Activated CD4-positive, alpha-beta T cell treated with anti-CD3 and anti-CD28 coated beads for 24 hours (primary cell): ENCODE measurements at places on chromosomes 1 and 21.

DNA sequence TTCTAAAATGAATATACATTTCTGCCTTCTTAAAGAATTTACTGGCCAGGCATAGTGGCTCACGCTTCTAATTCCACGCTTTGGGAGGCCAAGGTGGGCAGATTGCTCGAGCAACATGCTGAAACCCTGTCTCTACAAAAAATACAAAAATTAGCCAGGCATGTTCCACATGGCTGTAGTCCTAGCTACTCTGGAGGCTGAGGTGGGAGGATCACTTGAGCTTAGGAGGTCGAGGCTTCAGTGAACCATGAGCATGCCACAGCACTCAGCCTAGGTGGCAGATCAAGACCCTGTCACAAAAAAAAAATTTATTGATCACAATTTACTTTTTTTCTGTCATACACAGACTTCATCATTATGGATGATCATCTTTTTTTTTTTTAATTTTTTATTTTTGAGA is 11.5 kb downstream of the CDC14A start:
- DNase-seq: no peak

DNA sequence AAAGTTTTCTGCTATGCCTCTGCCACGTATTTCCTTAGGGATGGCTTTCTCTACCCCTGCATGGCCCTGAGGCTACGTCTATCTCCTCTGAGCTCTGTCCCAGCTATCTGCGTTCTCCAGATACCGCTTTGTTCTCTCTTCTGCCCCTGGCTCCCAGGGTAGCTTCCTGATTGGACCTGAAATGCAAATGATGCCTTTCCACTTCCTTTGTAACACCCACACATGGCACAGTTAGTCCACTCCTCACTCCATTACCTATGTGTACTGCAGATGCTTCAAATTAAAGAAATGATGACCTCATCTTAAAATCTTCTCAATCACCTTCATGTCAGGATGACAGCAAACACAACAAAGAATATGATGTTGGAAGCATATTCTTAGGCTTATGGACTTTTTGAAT is 138.6 kb upstream of the POGK start:
- no peak for DNase-seq

- DNase-seq: no peak
Measured at GRCh38 chr1:156114919-156115513, 505 bp downstream of the LMNA start.

GRCh38 chr1:240802271-240802670 is 190.3 kb upstream of the GREM2 start:
- DNase-seq: no peak
